Caco-2 (cell line): ENCODE measurements at places on chromosomes 12 and 14. TPM values are rescaled to one million over a fixed set of nuclear protein-coding genes. Genes with fewer than 3 reads are reported as not detected.

TOMM20L gene
- total RNA-seq = 1.2 and 1.7 TPM in 2 replicates

FIGNL2 gene
- 3.5 and 3.6 TPM in 2 replicates for total RNA-seq

MARK3 gene
- total RNA-seq = 71.6 and 78.0 TPM in 2 replicates

TMEM30B gene
- 31.4 and 32.5 TPM in 2 replicates for total RNA-seq

LLPH gene
- 32.3 and 38.2 TPM in 2 replicates for total RNA-seq

TPPP2 gene
- total RNA-seq = not detected in 2 replicates

BDKRB2 gene
- total RNA-seq = 1.4 and 2.0 TPM in 2 replicates

VASH1 gene
- 0.16 and 0.18 TPM in 2 replicates for total RNA-seq

C12orf76 gene
- total RNA-seq = 10.8 and 11.9 TPM in 2 replicates

RIN3 gene
- total RNA-seq = 18.4 and 20.7 TPM in 2 replicates

PDZRN4 gene
- not detected in 2 replicates for total RNA-seq

PTPRQ gene
- total RNA-seq = not detected in 2 replicates

CD4 gene
- not detected in 2 replicates for total RNA-seq

RNASE7 gene
- total RNA-seq = not detected in 2 replicates

PMCH gene
- not detected in 2 replicates for total RNA-seq

IAPP gene
- total RNA-seq = not detected in 2 replicates
